Activated CD8-positive, alpha-beta memory T cell treated with anti-CD3 and anti-CD28 coated beads for 1 hour (primary cell): ENCODE measurements at places on chromosomes 7 and 10.

- DNase-seq, result no peak
Observed at GRCh38 chr10:46239247-46239646, 47.5 kb upstream of the ANTXRL start.

DNA sequence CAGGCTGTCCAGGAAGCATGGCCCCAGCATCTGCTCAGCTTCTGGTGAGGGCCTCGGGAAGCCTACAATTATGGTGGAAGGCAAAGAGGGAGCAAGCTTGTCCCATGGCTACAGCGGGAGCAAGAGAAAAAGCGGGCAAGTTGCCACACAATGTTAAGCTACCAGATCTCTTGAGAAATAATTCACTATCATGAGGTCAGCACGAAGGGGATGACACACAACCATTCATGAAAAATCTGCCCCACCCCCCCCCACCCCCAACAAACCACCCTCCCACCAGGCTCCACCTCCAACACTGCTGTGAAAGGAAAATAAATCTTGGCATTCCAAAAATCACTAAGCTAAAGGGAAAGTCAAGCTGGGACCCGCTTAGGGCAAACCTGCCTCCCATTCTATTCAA lies 545.8 kb upstream of the NRP1 start:
- no peak for DNase-seq

GRCh38 chr10:17954861-17955260 lies 3.1 kb downstream of the SLC39A12 start:
- DNase-seq, result no peak

DNA sequence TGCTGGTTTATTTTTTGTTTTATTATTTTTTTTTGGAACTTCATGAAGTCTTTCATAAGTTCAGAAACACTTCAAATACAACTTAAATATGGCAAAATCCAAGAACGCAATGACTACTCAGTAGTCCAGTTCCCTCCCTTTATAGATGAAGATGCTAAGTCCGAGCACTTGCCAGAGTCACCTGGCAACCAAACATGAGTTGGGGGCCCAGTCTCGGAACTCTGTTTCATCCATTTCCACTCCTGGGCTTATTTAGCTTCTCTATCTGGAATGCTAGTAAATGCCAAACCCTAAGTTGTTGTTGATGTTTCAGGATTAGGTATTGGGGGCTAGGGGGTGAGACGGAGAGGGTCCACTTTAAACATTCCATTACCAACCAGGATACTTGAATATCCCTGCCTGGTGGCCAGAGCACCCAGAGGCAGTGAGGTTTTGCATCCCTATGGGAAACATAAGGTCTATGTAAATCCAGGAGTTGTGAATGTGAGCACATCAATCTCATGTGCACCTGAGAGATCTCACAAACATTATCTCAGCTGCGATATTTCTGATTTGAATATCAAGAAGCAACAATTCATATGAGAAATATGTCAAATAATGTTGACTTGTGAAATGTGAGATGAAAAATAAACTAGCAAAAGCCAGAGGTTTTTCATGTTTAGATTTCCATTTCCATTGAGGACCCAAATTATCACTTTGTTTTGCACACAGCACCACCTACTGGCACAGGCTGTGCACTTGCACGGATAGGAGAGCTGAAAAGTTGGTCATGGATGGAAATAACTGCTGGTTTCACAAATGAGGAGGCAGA lies 129.3 kb downstream of the PKD1L1 start:
- no peak for DNase-seq

GRCh38 chr10:70188768-70189167 lies 18.5 kb upstream of the SAR1A start:
- DNase-seq, result no peak

DNA sequence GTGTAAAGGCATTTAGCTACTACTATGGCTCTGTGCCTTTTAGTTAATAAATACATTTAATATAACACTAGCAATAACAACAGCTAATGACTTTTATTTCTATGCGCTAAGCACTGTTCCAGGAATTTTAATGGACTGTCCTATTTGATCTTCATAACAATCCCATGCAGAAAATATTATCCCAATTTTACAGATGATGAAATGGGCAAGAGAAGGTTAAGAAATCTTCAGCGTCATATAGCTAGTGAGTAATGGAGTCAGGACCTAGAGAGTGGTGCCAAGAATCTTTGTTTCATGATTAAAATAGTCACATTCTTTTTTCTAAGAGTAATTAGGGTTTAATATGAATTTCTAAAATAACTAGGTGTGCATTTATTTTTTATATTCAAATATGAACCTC lies 32.4 kb downstream of the ACTA2 start:
- DNase-seq, result no peak

DNA sequence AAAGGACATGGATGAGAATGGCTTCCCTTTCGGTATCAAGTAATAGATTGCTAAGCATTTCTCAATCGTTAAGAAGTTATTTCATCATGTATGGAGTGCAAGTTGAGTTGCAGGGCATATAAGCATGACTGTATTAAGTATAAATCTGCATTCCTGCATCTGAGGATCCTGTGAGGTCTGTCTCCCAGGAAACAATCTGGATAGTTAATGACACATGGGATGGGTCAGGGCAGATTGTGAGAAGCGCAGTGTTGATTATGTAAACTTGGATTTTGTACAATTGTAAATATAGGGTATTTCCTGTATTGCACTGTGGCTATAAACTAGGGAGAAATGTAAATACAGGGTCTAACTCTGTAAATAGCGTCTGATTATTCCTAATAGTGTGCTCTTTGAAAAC lies 102.6 kb downstream of the PLXDC2 start:
- DNase-seq, result no peak
